ENCODE measurements at places on chromosomes 3 and 15.

- no peak for DNase-seq
Observed at GRCh38 chr3:127483902-127484591, 106.5 kb downstream of the TPRA1 start.

DNA sequence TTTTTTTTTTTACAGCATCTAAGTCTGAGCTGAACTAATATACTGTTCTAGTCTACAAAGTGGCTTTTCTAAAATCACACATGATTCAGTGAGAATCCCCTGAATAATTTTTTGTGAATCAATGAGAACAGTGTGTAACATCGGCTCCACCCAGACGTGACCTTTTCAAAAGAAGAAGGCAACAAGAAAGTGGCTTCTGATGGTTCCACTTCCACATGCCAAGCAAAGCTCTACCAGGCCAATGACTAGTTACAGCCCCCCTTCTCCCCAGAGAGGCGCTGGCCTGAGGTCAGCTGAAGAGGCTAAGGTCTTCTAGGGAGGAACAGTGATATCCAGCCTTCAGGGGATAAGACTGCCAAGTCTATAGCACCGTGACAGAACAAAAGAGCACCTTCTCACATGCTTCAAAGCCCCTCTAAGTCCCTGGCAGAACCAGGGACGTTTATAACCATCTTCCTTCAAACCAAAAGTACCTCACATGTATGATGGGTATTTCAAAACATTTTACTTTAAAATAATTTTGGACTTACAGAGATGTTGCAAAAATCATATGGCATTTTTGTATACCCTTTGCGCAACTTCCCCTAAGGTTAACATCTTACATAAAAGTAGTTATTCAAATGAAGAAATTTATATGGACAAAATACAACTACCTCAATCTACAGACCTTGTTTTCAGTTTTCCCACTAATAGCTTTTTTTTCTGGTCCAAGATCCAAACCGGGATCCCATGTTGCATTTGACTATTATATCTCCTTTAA is 177.9 kb downstream of the OSBPL10 start:
- DNase-seq, result no peak

GRCh38 chr15:62824111-62825015 is 218.2 kb upstream of the TPM1 start:
- DNase-seq, result no peak

DNA sequence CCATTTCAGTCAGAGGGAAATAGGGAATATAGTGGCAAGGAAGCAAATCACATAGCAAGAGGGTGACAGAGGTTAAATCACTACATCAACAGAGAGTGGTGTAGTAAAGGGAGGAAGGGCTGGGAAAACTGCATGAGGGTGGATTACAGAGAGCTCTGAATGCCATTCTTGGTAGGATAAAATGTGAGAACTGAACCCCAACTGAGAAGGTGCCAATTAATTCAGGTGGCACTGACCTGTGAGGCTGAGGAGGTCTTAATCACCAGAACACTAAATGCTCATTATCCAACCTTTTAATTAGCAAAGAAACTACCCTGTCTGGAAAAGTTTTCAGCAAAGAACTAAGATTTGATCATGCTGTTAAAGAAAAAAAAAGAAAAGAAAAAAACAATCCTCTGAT is 202.7 kb downstream of the LRRN1 start:
- no peak for DNase-seq

DNA sequence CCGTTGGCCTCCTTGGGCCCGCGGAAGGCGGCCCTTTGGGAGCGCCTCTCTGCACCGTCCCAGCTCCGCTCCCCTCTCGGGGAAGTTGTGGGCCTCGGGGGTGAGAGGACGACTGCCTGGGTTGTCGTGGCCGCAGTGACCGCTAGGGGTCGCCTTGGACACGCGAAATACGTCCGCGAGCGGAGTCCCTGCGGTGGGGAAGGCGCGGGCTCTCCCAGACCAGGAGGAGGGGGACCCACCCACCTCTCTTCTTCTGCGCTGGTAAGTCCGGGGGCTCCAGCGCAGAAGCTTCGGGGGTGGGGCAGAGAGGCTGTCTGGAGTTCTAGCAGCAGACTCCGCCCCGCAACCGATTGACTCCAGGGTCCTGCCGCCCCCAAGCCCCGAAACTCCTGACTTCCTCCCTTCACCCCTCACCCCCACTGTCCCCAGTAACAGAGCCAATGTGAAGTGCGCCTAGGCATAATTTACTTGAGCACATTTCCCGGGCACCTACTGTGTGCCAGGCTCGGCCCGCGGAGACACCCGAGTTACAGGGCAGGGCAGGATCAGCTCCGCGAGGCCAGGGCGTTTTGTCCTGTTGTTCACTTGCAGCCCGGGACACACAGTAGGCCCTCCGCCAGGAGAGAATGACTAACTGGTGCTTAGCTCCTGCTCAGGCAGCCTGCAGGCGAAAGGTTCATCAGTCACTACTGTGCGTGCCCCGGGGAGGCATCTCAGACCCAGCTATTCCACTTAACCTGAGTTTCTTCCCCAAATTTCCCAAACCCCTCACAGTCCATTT is 32.8 kb downstream of the DNASE1L3 start:
- DNase-seq, result peak; percentile 92

DNA sequence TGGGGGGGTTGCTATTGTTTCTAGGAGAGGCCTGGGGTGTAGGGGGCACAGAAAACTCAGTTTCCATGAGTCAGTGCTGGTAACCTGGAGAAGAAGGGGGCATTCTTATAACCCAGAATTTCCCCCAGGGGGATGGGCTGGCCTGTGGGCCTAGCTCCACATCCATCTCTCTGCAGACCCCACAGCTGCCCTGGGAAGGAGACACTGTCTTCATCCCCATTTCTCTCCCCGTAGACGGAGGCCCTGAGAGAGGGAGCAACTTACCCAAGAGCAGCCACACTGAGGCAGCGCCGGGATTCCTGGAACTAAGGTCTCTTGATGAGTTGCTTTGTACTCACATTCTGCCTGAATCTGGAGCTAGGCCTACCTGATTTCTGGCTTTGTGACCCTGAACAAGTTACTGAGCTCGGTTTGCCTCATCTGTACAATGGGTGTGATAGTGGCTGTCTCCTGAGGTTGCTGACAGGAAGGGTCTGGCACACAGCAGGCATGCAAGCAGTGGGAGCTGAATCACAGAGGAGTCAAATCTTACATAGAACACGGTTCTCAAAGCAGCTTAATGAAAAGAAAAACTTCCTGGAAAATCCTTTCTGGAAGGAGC is 55.0 kb upstream of the LCTL start:
- DNase-seq, result no peak

GRCh38 chr3:181613813-181614212 is 97.9 kb upstream of the SOX2 start:
- DNase-seq, result no peak

- no peak for DNase-seq
Observed at GRCh38 chr3:73437828-73438227, 186.9 kb downstream of the PDZRN3 start.

- DNase-seq, result peak; percentile 81
Observed at GRCh38 chr3:193673845-193674244, 80.8 kb downstream of the OPA1 start.

- no peak for DNase-seq
Observed at GRCh38 chr15:96593735-96594134, 263.2 kb downstream of the NR2F2 start.

DNA sequence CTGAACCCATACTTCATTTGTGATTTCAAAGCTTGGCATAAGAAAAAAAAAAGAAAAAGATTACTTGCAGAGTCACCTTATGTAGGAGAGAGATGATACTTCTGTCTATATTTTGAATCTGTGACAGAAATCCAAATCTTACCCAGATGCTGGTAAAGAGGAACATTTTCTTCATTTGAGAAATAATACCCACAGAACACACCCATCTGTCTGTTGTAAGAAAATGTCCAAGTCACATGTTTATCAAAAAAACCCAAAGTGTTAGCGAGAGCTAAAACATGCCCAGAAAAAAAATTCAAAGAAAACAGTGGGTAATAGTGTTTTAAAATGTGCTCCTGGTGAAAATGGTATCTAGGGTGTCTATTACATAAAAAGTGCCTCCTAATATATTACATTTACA is 18.0 kb upstream of the RAP2B start:
- no peak for DNase-seq

GRCh38 chr3:189739378-189739777 is 108.2 kb downstream of the TP63 start:
- DNase-seq, result no peak

DNA sequence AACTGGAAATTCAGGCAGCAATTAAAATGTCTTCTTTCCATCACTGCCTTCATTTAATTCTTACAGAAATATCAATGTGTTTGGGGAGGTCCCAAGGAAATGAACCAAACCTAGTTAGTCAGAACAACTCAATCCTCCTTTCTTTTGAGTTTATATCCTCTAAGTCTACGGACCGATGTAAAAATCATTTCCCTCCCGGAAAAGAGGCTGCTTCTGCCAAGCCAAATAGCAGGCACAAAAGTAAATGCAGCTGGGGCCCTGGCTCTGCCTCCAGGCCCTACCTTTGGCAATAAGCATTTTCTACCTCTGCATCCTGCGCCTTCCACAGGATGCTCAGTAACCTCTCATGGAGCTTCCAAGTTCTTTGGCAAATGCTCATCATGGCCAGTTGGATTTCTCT is 122.5 kb upstream of the COL8A1 start:
- no peak for DNase-seq

GRCh38 chr15:98786717-98787116 is 138.4 kb downstream of the IGF1R start:
- no peak for DNase-seq

- no peak for DNase-seq
Observed at GRCh38 chr3:73685061-73685460, 60.3 kb upstream of the PDZRN3 start.

DNA sequence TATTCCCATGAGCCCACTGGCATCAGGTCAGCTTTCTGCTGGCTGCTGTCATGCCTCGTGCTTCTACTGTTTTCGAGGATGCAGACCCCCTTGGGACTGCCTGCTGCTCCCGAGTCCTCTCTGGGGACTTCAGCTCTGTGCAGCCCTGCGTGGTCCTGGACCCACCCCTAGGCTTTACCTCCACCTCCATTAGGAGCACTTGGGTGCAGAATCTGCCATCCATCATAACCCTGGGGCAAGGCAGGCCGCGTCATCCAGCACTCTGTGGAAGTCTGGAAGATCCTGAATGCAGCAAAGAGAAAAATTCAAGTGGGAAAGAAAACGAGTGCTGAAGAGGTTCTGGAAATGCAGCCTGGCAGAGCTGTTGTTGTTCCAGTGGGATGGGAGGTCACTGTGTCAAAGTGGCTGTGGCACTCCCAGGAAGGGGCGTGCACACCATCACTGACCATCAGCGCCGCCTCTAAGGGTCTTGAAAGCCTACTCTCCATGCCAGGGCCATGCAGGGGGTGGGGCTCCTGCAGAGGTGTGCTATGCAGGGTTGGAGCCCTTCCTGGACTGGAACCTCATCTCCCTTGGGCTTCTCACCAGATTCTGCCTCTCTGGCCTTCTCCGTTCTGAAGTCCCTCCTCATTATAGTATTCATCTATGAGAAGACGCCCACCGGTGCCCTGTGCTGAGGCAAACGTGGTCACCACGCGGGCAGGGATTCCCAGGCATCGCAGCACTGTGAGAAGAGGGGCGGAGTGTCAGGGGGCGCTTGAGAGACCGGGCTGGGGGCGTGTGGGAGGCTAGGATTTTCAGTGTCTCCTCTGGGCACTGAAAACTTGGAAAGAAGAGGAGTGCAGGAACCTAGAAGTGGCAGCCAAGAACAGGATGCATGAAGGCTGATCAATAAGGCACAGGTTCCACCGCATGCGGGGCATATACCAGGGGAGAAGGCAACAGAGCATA is 12.5 kb downstream of the EPB42 start:
- DNase-seq, result no peak

- no peak for DNase-seq
Observed at GRCh38 chr3:15310491-15311370, 21.7 kb downstream of the SH3BP5 start.

DNA sequence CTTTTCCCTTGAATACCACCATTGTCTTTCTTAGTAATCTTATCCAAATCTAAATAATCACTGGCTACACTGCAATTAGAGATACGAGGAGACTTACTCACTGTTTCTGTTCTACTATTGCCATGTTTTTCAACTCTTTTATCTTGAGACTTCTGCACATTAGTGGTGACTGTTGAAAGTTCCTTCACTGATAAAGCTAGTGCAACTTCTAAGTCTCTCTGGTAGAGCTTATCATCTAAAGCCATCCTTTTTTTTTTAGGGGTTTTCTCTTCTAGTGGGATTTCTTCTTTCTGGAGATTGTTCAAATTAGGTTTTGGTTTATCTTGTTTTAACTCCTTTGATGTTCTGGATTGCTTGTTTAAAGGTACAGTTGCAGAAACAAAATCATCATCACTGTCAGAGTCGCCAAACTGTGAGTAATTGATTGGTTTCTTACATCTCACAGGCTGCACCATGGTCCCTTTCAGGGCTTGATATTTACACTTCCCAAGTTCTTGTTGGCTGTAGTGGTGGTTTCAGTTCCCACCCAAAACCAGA is 37.7 kb downstream of the NCK1 start:
- no peak for DNase-seq

DNA sequence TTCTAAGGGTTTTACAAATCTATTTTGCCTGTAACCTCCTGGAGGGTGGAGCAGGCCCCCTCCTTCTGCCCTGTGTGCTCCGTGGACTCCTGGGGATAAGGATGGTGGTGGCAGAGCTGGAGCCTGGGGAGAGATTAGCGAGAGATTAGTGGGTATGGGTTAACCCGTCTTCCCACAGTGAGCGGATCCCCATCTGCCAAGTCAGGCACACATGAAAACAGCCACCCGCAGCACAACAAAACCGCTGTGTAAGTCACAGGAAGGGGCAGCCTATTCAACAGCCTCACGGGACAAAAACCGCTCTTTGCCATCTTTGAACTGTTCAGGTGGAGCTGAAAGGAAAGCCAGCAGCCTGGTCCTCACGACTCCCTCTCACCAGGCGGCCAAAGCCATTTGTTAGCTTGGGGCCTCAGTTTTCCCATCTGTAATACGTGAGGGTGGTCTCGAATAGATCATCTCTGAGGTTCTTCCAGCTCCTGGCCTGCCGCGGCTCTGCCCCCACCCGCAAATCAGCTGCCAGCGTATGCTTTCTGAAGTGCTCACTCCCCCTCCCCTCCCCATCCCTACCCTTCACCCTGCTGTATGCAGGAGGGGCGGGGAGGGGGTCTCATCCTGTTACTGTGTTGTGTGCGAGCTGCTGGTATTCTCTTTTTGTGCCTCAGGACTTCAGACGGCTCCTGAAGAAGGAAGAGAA is 43.6 kb downstream of the PDIA5 start:
- peak; percentile 88 for DNase-seq

GRCh38 chr15:44147636-44148035 is 47.4 kb downstream of the FRMD5 start:
- no peak for DNase-seq

- DNase-seq, result peak; percentile 71
Observed at GRCh38 chr3:64687781-64688604, at the start of gene ADAMTS9. Gene ADAMTS9 (minus strand): TSS chr3:64688000. CDS start chr3:64687657, 343 bp downstream.

DNA sequence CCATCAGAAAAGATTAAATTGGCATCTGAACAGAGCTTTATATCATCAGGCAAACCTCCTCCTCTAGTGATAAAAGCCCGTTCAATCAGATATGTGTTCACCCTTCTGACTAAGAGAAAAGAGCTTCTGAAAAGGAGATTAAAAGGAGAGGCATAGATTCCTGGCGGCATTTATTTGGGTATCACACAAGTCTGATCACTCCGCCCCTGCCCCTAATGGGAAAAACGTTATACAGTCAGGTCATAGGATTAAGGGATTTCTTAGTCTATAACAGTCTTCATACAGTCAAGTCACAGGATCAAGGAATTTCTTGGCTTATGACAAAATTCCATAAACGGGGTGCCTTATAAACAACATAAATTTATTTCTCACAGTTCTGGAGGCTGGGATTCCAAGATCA is 295.4 kb upstream of the SATB1 start:
- no peak for DNase-seq

Data from D341Med (cell line).